ENCODE measurements at places on chromosomes 4 and X. TPM values are rescaled to one million over a fixed set of nuclear protein-coding genes. Genes with fewer than 3 reads are reported as not detected.

DNA sequence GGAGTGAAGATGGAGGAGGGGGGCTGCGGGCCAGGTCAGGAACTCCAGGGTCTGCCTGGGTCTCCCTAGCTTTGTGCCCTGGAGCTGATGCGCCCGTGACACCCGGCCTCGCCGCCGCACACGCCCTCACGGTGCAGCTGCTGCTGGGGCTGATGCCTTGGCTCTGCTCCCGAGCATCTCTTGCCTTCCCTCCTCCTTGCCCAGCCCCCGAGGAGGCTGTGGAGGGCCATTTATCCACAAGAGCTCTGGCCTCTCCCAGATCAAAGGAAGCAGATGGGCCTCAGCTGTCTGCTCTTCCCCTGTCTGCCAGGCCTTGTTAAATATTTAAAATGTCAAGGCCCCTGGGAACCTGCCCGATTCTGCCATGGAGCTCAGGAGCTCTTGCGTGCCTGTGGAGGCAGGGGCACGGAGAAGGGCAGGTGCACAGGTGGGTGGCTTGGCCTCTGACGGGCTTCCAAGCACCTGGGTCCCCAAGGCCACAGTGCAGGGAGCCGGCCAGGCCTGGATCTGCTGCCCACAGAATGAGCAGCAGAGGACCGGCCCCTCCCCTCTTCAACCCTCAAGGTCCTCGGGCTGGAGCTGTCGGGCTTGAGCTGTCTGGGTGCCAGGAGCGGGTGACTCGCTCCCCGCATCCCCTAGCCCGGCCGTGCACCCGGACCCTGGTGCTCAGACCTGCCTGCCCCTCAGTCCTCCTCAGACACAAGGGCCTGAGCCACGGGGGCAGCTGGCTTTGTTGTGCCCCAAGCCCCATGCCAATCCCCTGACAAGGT lies 20.3 kb downstream of the ATP2B3 start:
- DNase-seq: no peak

The TRAM1L1 gene
- 1.4 TPM for total RNA-seq

DNA sequence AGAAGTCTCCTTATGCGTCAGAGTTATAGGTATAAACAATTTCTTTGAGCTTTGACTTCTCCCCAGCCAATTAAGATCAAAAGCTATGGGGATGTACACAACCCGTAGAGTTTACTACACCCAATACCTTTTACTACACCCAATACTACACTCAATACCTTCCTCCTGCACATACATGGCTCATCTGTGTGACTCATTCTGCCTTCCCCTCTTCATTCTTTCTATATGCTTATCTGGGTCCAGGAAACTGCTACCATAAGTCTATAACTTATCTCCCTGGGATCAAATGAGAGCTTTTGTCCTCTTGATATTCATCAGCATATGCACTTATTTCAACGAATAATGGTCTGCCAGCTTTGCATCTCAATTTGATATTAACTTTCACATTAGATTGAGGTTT lies 28.2 kb downstream of the ANKRD50 start:
- no peak for DNase-seq

- DNase-seq: no peak
These were observed 813 bp downstream of the DIAPH2 start for GRCh38 chrX:96685210-96686099.

DNA sequence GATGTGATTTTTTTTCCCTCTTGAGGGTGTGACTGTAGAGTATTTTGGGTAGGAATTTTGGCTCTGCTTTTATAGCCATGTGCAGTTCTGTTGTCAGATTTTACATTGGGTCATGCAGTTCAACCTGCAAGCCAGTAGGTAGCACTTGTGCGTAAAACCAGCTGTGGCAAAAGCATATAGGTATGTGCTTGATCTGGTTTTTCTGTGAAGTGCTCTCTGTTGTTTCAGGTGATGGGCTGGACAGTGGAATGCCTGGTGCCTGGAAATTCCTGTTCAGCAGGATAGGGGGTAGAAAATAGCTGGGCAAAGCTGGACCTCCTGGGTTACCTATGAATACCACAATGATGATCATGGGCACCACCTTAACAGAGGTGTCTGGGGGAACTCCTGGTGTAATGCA lies 584.2 kb upstream of the PCDH10 start:
- no peak for DNase-seq

DNA sequence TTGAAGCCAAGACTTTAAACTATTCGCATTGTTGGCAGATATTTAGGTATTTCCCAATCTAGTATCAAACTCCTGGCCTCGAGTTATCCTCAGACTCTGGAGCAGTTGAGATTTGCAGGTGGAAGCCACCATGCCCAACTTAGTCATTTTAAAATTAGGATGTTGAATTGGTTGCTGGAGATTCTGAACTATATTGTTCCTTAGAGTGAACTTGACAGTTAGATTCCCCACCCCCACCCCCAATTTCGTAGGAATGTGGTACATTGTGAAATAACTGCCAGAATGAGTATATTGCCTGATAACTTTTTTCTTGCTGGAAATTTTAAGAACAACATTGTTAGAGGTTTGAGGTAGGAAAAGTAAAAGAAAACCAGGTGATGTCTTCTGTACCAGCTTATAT lies 2.3 kb downstream of the NOCT start:
- DNase-seq: no peak

GRCh38 chrX:9816084-9816700 lies 30.0 kb downstream of the SHROOM2 start:
- DNase-seq: no peak

DNA sequence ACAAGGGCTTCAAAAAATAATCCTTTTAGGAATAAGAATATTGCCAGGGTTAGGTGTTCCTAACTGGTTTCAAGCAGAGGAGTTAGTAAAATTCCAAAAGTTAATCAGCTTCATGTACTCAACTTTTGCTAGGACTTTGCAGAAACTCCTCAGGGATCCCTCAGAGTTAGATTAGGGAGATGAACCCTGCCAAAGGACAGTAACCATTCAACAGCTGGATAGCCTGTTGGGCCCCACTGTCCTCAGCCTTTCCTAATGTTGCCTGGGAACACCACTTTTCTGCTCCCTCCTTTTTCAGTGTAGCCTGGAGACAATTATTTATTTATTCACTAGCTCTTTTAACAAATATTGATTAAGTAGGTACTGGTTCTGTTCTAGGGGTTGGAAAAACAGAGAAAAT lies 53.8 kb downstream of the NFKB1 start:
- no peak for DNase-seq

DNA sequence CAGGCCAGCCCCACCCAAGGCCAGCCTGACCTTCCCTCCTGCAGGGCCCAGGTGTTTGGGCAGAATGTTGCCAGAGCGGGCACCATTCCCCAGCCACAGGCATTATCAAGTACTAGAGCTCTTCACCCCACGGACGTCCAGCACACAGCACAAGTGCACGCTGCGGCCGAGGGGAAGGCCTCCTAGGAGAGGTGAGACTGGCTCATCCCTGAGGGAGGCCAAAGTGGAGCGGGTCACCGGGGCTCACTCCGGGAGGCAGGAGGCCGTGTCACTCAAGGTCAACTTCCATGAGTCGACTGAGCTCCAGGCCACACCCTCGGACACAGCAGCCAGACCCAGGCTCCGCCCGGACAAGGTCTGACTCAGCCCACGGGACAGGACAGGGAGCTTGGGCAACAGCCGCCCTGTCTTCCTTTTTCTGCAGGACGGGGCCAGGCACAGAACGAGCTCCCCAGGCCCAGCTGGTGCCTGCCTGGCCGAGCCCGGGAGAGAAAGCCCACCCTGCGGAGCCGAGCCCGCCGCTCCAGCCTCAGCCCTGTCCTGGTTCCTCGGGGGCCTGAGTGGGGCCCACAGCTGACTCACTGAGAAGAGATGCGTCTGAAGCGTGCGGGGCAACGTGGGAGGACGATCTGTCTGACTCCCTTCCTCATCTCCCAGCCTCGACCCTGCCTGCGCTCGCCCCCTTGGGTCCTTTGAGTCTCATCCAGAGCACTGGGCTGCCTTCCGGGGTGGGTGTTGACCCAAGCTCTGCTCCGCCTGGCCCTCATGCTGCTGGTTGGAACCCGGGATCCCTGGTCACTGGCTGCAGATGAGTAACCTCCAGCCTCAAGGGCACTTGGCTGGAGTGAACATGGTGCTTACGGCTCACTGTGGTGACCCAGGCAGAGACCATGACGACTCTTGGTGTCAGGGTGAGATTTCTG lies 1.6 kb downstream of the SLC49A3 start:
- peak; percentile 89 for DNase-seq

The CT45A9 gene
- not detected for total RNA-seq

DNA sequence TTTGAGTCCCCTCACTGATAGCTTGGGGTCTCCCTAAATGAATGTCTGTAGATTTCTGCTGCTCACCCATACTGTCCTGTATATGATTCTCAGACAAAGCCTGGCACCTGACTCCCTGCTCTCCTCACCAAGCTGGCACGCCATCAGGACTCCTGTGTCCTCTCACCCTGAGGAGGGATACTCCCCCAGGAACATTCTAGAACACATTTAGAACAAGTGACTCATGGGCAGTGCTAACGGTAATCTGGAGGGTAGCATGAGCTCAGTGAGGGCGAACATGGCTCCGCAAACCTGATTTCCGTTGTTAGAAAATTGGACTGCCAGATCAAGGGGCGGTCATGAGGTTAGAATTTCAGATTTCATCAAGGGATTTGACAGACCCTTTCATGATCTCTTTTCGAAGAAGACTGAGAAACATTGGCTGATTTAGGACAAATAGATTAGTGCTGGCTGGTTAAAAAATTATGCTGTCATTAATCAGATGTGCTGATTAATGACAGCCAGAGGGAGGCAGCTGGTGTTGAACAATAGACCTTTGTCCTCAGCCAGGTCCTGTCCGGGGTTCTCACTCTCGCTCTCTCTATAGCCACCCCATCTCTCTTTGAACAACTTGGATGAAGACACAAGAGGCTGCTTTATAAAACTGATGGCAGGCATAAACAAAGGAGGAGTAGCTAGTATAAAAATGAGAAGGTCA lies 244.3 kb downstream of the PTTG2 start:
- no peak for DNase-seq

DNA sequence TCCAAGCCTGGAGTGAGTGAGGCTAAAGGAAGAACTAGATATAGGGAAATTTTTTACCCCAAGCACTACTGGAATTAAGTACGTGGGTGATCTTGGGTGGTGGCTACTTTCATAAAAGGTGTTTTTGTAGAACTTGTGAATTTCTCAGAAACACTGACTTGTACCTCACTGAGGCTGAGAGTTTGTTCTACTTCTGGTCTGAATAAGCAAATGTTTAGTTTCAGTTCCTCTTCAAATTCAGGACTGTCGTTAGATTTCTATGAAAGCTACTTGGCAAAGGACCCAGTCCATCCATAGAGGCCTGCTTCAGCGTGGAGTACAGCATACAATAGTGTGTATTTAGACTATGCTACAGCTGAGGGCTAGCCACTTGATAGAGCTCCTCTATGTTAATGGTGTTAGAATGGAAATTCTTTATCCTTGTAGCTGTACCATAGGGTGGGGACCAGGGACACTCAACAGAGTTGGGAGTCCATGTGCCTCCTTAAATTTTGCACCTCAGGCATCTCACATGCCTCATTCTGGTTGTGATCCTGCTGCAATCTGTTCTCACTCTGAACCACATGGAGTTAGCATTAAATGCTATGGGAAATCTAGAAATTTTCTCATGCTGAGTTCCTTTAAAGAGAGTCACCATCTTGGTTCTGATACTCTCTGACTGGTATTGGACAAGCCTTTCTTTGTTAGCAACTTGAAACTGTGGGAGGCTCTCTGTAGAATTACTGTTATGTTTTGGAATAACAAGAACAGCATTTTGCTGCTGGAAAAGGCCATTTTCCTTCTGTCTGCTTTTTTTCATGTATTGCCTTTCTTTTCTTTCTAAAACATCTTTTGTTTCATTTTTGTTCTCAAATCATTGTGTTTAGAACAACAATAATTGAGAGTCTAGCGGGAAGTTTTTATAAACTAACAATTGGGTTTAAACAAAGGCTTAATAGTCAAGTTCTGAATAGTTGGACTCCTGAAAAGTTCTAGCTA lies 86.8 kb downstream of the PDGFRA start:
- DNase-seq: no peak

DNA sequence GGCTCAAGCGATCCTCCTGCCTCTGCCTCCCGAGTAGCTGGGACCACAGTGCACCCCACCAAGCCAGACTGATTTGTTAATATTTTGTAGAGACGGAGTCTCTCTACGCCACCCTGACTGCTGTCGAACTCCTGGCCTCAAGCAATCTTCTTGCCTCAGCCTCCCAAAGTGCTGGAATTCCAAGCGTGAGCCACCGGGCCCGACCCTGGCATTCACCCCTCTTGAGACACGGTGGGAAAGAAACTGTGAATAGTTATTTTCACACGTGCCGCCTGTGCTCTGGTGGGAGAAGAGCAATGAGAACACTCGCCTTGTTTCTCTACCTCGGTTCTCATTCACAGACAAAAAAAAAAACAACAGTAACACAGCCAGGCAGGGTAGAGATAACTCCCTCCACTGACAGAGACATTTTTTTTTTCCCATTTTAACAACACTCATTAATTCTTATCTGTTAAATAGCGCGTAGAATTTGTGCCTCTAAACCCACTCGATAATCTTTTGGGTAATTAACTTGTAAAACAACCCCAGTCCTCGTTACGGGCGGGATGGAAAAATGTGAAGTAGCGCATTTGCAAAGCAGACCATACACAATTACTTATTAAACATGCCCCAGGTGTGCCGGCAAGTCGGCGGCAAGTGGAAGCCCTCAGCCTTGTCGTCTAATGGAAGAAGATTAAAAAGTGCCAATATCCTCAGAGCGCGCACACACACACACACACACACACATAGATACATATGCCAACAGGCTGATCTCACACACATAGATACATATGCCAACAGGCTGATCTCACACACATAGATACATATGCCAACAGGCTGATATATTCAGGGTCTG lies 103.3 kb downstream of the DHRSX start:
- no peak for DNase-seq

The BEX5 gene
- total RNA-seq: 3.3 TPM

GRCh38 chrX:102739657-102740056 lies 19.1 kb downstream of the GPRASP3 start:
- no peak for DNase-seq

The CTAG2 gene
- not detected for total RNA-seq

DNA sequence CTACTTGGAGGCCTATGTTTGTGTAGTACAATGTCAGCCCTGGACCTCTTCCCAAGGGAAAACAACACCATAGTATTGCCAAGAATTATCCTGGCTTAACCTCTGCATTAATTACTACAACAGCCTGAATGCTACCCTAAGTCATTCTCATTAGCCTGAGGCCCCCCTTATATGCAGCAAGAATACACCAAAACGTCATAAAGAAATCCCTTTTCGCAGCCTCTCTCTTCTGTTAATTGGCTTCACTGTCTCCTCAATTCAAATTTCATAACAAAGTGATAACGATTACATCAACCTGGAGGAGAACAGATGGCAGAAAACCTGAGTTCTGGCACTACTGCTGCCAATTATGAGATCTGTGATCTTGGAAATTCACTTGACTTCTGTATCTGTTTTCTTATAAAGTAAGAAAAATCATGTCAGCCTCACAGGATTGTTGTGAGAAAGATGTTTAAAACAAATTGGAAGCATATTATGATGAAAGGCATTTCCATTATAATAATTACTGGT lies 1663.1 kb downstream of the STIM2 start:
- no peak for DNase-seq

DNA sequence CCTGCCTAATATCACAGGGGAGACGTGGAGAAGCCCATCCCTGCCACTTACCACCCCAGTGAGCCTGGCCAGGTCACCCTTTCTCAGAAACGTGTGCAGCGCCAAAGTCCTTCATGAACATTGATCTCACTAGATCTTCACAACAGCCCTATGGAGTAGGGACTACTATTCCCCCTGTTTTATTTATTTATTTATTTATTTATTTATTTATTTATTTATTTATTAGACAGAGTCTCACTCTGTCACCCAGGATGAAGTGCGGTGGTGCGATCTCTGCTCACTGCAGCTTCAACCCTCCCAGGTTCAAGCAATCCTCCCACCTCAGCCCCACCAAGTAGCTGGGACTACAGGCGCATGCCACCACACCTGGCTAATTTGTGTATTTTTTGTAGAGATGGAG lies 61.8 kb downstream of the PPP2R2C start:
- no peak for DNase-seq

The LRCH2 gene
- 2.6 TPM for total RNA-seq

The OPRPN gene
- not detected for total RNA-seq
